ENCODE measurements at places on chromosomes 6 and 20.

DNA sequence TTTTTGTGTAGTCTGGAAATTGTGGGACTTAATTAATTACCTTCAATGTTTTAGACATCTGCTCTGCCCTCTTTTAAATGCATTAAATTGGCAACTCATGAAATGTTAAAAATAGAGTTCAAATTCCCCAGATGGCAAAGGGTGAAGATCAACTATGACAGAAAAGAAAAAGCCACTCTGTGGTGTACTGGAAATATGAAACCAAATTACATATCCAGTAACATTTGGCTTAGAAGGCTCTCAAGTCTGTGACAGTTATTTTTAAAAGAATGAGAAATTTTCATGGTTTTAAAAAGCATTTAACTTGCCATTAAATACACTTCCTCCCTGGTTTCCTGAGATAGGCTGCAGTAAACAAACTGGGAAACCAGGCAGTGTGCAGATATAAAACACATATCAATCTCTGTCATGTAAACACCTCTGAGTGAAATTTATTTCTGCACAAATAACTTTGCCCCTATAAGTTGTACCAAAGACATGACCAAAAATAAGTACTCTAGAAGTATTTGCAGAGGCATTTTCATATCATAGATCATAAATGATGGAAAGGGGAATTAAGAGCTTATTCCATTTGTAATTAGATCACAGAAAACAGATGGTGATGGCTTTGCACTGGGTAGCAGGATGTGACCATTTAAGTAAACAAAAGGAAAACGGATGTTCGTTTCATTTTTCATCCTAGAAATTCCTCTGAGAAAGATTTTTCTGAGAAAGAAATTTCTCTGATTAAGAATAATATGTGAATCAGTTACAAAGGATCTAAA is 360.1 kb downstream of the SAMD5 start:
- DNase-seq: no peak

DNA sequence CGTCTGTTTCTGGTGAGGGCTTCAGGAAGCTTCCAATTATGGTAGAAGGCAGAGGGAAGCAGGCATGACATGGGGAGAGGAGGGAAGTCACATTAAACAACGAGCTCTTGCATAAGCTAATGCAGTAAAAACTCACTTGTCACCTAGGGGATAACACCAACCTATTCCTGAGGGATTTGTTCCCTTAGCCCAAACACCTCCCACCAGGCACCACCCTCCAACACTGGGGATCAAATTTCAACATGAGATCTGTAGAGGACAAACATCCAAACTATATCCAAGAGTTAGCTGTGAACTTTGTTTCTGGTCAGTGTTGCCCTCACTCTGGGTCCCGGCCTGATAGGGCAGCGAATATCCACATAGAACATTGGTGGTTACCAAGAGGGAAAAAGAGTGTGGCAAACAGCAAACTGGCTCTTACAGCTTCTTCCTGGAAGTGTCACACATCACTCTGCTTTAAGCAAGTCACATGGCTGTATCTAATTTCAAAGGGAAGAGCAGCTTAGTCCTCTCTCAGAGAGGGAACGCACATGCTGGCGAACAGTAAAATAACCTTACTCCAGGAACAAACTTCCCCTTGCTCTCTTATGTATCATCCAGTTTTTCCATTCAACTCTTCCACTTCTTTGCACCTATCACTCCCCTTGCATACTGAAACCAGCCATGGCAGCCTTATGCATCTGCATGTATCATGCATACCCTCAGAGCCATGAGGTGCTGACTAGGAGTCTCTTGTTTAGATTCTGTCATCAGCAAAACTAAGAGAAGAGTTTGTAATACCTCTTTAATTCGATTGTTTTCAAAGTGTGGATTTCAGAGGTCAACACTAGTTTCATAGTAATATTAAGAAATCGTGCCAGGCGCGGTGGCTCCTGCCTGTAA is 4.8 kb upstream of the MOCS1 start:
- DNase-seq: no peak

GRCh38 chr6:28401172-28401571 is 1.6 kb upstream of the ZSCAN12 start:
- no peak for DNase-seq

GRCh38 chr6:143998686-143999085 is 9.4 kb downstream of the PLAGL1 start:
- DNase-seq: no peak

DNA sequence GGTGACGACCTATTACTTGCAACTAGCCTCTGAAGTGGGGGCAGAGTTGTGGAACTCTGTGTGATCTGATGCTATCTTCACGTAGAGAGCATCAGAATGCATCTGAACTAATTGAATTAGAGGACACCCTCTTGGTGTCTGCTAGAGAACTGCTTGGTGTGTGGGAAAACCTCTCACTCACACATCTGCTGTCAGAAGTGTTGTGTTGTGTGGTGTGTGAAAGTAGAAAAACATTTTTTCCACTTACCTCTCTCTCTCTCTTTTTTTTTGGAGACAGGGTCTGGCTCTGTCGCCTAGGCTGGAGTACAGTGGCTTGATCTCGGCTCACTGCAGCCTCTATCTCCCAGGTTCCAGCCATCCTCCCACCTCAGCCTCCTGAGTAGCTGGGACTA is 90.0 kb downstream of the CHMP4B start:
- no peak for DNase-seq

DNA sequence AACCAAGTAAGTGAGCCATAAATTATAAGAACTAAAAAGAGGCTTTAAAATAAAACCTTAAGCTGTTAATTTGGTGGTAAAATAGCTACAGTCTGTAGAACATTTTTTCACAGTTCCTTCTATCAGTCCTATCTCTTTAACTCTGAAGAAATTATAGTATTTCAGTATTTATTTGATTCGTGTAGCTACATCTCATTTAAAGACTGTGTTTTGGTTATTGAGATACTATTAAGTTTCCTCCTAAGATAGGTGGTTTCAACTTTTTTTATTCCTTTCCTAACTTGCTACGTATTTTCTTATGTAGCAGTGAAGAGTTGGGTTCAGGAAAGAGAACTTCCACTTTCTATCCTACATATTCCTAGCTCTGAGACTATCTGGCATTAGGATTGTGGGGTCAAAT is 97.2 kb downstream of the CD2AP start:
- DNase-seq: no peak

All from iPS DF 6.9 (cell line).